GM04503 (cell line): ENCODE measurements at places on chromosomes 7 and 10.

GRCh38 chr10:47332946-47333345 lies 10.7 kb downstream of the GDF2 start:
- DNase-seq = no peak

DNA sequence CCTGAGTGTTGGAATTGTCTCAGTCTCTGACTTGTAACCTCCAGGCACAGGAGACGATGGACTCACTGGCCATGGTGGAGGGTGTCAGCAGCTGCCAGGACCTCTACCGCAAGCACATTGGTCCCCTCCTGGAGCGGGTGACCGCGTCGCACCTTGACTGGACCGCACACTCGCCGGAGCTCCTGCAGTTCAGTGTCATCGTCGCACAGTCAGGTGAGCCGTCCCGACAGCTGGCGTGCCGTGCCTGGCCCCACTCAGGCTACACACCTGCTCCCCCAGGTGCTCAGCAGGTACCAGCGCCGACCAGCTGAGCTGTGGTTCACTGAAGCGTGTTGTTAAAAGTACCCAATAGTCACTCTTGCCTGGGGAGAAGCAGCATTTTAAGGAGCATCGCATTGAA lies 36.7 kb upstream of the PRKAR1B start:
- no peak for DNase-seq

GRCh38 chr7:96316949-96317348 lies 4.9 kb downstream of the SLC25A13 start:
- DNase-seq = no peak

DNA sequence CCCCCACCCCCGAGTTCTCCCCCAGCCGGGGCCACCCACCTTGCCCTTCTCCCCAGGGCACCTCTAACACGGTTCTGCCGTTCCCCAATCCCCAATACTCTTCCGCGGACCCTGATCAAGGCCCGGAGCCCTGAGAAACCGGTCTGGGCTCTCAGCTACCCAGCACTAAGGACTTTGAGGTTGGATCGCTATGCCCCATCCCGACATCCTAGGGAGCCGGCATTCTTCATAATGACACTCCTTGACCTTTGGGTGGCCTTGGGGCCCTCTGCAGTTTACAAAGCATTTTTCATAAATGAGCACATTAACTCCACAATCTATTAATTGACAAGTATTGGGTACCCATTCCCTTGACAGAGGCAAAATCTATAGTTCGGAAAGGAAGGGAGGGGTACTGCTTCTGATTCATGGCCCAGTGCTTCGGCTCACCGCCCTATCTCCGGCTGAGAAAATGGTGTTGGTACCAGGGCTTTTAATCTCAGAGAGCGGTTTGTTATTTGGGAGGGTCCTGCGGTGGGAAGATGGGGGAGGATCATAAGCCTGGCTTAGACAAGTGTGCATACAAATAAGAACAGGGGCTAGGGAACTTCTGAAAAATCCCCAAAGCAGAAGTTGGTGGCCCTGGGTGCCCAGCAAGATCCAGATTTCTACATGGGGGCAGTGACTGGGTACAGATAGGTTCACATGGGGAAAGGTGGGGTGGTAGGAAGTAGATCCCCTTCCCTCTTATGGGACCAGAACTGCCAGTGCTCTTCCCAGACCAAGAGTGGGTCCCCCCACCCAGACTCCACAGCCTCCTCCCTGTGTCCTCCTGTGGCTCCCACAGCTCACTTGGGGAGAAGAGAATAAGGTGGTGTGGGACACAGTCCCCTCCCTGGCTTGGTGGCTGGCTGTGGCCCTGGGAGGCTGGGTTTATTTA lies 3.2 kb downstream of the IMPDH1 start:
- no peak for DNase-seq

GRCh38 chr7:15798081-15798480 lies 111.6 kb upstream of the MEOX2 start:
- no peak for DNase-seq

DNA sequence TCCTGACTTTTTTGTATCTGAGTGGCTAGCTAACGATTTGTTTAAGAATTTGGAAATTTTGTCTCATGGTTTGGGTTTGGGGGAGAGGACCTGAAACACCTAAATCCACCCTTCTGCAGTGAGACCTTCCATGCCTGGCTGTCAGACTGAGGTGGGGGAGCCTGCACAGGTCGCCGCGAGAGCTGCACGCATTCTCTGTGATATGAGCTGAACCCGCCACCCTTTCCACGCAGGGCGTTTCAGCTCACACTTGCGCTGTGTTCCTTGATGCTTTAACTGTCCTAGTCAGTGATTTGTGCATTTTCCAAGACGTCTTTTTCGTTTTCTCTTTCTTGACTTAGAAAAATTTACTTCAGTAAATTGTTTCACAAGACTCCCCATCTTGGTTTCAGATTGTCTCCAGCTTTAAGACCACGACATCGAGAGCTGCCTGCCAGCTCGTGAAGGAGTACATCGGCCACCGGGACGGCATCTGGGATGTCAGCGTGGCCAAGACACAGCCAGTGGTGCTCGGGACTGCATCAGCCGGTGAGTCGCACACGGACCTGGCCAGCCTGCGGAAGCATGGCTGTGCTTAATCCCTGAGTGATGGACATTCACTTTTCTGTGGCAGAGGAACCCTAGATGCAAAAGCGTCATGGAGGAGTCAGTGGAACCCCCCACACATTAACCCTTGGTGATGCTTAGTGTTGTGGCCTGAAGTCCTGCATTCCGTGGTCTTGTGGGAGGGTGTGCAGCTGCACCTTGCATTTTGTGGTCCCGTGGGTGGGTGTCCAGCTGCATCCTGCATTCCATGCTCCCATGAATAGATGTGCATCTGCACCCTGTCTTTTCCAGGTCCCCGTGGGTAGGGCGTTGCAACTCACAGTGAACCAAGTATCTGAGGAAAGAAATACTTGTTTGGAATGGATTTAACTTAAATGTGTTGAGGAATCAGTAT lies 28.1 kb downstream of the WDR37 start:
- no peak for DNase-seq

GRCh38 chr10:131949041-131949862 lies 32.5 kb downstream of the BNIP3 start:
- no peak for DNase-seq

DNA sequence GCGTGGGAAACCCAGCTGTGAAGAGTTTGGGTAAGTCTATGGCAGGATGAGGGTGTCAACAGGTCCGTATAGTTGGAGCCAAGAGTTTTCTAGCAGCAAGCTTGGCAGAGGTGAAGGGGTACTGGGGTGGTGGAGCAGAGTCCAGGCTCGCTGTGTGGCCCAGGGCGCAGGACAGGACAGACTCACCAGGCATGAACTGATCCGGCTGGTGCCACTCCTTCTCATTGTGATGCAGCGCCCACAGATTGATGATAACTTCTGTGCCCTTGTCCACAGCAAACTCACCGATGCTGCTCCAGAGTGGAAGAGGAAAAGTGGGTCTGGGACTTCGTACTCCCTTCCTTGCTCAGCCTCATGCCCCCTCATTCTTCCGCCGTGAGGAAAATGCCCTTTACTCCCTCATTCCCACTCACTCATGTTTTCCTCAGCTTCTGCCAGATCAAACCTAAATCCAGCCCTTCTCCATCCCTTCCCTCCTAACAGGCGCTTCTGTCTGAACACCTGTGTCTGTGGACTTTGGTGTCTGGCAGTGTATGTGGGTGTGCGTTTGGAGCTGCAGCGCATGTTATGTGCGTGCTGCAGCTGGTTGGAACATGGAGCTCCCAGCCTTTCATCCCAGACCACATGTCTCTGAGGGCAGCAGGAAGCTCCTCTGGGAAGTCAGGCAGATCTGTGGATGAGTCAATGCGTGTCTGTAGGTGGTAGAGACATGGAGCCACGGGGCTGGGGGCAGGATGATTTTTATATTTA lies 5.7 kb downstream of the CYP17A1 start:
- no peak for DNase-seq

DNA sequence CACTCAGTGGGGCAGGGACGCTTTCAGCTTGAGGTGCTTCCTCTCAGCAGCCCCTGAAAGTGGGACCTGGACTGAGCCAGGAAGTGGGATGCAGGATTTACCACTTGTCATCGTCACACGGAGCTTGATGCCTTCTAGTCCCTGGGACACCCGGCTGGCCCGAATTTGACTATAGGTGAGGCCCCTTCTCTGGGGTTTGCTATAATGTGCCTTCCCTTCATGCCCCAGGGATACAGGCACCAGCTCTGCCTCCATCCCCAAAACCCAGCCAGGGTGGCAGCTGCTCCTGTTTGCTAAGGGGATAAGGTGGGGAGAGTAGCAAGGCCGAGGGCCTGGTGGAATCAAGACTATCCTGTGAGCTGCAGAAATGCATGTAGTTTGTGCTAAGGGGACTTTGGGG lies 235.0 kb downstream of the GLRX3 start:
- no peak for DNase-seq

DNA sequence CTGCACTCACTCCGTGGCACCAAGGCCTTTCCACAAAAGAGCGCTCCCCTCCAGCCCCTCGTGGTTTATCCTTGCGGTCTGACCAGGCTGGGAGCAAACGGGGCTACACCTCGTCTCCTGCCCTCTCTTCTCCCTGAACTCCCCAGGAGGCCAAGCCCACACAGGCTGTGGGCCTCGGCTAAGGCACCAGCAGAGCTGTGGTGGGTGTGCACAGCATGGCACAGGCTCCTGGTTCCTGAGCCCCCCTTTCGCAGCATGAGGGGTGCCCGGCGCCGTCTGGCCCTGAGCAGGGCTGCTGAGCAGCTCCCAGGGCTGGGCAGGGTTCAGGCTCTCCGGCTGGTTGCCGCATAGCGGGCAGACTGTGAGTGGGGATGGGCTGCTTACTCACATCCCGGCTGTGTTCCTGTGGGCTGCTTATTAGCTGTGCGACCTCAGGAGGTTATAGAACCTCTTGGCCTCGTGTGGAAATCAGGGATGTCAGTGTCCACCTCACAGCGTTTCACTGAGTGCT lies 90.4 kb downstream of the ZMIZ1 start:
- peak; percentile 66 for DNase-seq

DNA sequence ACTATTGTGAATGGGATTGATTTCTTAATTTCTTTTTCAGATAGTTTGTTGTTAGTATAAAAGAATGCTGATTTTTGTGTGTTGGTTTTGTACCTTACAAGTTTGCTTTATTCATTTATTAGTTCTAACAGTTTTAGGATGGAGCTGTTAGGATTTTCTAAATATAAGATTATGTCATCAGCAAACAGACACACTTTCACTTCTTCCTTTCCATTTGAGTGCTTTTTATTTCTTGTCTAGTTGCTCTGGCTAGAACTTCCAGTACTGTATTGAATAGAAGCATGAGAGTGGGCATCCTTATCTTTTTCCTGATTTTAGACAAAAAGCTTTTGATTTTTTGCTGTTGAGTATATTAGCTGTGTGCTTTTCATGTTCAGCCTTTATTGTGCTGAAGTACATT lies 81.5 kb downstream of the DNAH11 start:
- no peak for DNase-seq

- DNase-seq = no peak
These were observed 99.3 kb downstream of the ARHGAP22 start for GRCh38 chr10:48505394-48506112.

GRCh38 chr10:132332433-132332754 lies 401 bp downstream of the LRRC27 start:
- no peak for DNase-seq

GRCh38 chr7:130903358-130903974 lies 169.5 kb upstream of the KLF14 start:
- peak; percentile 79 for DNase-seq

- no peak for DNase-seq
These were observed 716.7 kb downstream of the CCSER2 start for GRCh38 chr10:85045046-85045445.

DNA sequence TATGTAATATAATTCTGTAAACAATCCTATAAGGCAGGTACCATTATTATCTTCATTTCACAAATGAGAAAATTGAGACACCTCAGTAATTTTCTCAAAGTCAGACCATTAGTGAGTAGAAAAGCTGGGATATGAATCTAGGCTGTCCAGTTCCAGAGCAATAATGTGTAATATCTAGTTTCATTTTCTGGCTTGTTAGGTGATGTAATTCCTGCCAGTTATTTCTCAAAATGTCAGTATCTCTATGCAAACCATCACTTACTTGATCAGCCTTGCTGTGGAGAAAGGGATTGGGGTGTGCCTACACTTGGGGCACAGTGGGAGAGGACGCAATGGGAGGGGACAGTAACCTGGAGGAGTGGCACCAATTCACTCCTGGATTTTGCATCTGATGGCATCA lies 157.5 kb downstream of the LYZL1 start:
- DNase-seq = no peak

- peak; percentile 31 for DNase-seq
These were observed 122.3 kb downstream of the PPP1R3A start for GRCh38 chr7:113796557-113796956.

DNA sequence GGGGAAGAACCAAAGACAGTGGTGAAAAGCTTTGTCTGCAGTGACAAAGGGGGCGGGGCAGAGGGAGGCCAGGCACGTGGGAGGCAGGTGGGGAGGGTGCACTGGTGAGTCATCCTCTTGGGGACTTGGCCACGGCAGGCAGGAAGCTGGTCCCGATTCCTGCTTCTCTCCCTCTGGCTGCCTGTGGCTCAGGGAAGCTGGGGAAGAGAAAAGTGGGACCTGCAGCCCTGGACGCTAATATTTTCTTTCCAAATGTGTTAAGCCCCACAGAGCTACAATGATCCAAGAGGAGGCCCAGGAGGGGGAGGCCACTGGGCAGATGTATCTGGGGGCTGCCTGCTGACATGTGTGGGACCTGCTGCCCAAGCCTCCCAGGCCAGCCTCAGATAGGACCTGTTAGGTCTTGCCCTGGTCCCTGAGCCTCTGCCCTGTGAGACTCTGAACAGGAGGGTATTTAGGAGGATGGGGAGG lies 231.8 kb downstream of the KCNMA1 start:
- DNase-seq = no peak

DNA sequence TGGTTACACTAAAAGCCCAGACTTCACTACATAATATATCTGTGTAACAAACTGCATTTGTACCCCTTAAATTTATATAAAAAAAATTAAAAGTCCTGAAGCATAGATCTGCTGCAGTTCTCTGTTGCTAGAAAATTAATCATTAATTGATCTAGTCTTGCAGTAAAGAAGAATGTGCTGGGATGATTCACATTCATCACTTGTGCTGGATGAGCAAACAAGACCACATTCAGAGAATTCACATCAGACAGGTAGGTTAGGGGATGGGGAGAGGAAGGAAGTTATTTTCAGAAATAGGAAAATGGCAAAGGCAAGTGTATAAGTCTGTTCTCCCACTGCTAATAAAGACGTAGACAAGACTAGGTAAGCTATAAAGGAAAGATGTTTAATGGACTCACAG lies 1019.0 kb downstream of the KCNMA1 start:
- no peak for DNase-seq

DNA sequence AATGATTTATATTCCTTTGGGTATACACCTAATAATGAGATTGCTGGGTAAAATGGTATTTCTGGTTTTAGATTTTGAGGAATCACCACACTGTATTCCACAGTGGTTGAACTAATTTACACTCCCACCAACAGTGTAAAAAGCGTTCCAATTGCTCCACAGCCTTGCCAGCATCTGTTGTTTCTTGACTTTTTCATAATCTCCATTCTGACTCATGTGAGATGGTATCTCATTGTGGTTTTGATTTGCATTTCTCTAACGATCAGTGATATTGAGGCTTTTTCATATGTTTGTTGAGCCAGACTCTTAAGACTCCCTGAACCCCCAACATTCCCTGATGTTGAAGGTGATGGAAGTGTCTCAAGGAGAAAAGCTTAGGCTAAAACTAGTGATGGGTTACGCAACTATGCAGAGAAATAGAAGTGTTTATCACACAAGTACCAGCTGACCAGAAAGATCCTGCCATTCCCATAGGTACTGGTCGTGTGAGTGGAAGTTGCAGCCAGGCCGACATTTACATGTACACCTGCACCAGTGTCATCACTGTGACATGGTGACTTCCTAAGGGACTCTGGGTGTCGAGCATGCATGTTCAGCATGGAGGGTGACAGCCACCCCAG lies 711.2 kb upstream of the NRP1 start:
- DNase-seq = peak; percentile 8

- DNase-seq = no peak
These were observed 13.3 kb downstream of the LAT2 start for GRCh38 chr7:74222851-74223710.
